ENCODE measurements at places on chromosomes 5 and 9. TPM values are rescaled to one million over a fixed set of nuclear protein-coding genes. Genes with fewer than 3 reads are reported as not detected.

Gene ARHGEF37
- total RNA-seq = 21.8 TPM

Gene GABRA6
- total RNA-seq = not detected

Gene NR2F1
- 6.2 TPM for total RNA-seq

Gene PCDHGA9
- 1.2 TPM for total RNA-seq

Gene OR1K1
- total RNA-seq = not detected

Gene TMEM174
- 0.64 TPM for total RNA-seq

Gene RNF183
- total RNA-seq = not detected

Gene IL3
- total RNA-seq = not detected

DNA sequence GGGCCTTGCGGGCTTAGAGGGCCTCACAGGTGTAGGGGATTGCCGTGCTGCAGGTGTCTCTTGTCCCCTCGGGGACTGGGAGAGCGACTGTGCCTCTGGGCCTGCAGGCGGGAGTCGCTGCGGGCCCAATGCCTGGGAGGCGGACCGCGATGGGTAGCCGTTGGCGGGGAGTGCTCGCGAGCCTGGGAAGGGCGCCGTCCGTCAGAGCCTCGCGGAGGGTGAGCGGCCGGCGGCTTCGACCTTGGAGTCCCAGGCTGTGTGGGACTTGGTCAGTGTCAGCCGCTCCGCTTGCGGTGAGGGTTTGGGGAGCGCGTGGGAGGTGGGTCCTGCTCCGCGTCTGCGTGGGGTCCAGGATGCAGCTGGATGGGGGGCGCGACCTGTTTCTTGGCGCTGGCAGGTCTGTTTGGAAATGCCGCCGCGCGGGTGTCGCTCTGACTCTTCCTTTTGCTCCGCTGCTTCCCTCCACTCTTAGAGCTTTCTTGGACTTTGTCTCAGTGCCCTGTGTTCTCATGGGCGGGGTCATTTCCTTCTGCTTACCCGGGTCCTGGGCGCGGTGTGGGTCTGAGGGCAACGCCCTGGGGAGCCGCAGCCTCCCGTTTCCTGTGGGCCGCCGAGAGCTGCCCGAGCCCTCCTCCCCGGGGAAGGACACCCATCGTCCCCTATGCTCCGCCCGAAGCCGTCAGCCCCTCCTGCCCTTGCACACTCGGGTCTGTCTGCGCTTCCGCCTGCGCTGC, 88.9 kb upstream of the CACNA1B start:
- H3K4me3 ChIP-seq = no peak overlapping the region
- H3K36me3 ChIP-seq = peaks cover 29% of the 10 kb centered on the region
- H3K27ac ChIP-seq = peak overlapping the region; percentile 82
- H3K27me3 ChIP-seq = no peaks in the 10 kb centered on the region

DNA sequence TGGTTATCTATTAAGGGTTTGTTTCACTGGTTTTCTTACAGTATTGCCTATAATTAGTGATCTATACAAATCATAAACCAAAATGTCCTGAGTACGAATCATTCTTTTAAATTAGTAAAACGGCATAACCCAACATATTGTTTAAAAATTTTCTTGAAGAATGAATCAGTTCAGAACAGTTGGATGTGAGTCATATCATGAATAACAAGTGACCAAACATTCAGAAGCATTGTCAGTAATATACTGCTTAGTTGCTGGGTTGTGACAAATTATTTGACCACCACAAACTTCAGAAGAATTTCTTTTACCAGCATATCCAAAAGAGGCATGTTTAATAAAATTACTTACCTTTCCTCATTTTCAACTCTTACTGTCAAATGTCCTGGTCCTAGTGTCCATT, 111.2 kb downstream of the UNC13B start:
- H3K4me1 ChIP-seq = no peaks in the 10 kb centered on the region
- H3K36me3 ChIP-seq = no peaks in the 10 kb centered on the region
- H3K27ac ChIP-seq = no peak overlapping the region
- no peaks in the 10 kb centered on the region for H3K27me3 ChIP-seq
- DNase-seq = no peak

DNA sequence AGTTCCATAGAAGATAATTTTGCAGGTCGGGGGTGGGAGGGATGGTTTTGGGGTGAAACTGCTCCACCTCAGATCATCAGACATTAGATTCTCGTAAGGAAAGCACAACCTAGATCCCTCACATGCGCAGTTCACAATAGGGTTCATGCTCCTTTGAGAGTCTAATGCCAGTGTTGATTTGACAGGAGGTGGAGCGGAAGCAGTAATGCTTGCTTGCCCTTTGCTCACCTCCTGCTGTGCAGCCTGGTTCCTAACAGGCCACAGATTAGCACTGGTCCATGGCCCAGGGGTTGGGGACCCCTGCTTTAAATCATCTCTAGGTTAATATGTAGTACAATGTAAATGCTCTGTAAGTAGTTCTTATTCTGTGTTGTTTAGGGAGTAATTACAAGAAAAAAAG, 10.5 kb downstream of the SHISAL2B start:
- no peaks in the 10 kb centered on the region for H3K4me1 ChIP-seq
- H3K27me3 ChIP-seq = no peaks in the 10 kb centered on the region
- no peak overlapping the region for H3K27ac ChIP-seq
- DNase-seq = no peak
- no peak overlapping the region for H3K4me3 ChIP-seq
- H3K36me3 ChIP-seq = no peaks in the 10 kb centered on the region

- no peaks in the 10 kb centered on the region for H3K36me3 ChIP-seq
- no peaks in the 10 kb centered on the region for H3K4me1 ChIP-seq
- DNase-seq = no peak
- no peaks in the 10 kb centered on the region for H3K27me3 ChIP-seq
- H3K27ac ChIP-seq = no peak overlapping the region
- H3K4me3 ChIP-seq = no peak overlapping the region
Observed at GRCh38 chr5:106167766-106168165, 1503.0 kb downstream of the EFNA5 start.

GRCh38 chr5:172939071-172939470, 20.2 kb upstream of the RPL26L1 start:
- no peak for DNase-seq
- no peak overlapping the region for H3K27ac ChIP-seq
- peaks cover 61% of the 10 kb centered on the region for H3K36me3 ChIP-seq
- no peaks in the 10 kb centered on the region for H3K27me3 ChIP-seq

- no peaks in the 10 kb centered on the region for H3K27me3 ChIP-seq
- H3K4me3 ChIP-seq = no peak overlapping the region
- peaks cover 20% of the 10 kb centered on the region for H3K4me1 ChIP-seq
- DNase-seq = no peak
Observed at GRCh38 chr9:5446451-5447236, 3.7 kb upstream of the CD274 start.

- peak; percentile 25 for DNase-seq
- no peaks in the 10 kb centered on the region for H3K27me3 ChIP-seq
- no peaks in the 10 kb centered on the region for H3K4me1 ChIP-seq
- H3K27ac ChIP-seq = no peak overlapping the region
- H3K36me3 ChIP-seq = no peaks in the 10 kb centered on the region
Observed at GRCh38 chr5:91151947-91152346, 231.2 kb downstream of the ARRDC3 start.

- no peaks in the 10 kb centered on the region for H3K4me1 ChIP-seq
- H3K27me3 ChIP-seq = no peaks in the 10 kb centered on the region
- H3K36me3 ChIP-seq = no peaks in the 10 kb centered on the region
- DNase-seq = peak; percentile 12
Observed at GRCh38 chr5:50751064-50751657, 84.7 kb downstream of the PARP8 start.

DNA sequence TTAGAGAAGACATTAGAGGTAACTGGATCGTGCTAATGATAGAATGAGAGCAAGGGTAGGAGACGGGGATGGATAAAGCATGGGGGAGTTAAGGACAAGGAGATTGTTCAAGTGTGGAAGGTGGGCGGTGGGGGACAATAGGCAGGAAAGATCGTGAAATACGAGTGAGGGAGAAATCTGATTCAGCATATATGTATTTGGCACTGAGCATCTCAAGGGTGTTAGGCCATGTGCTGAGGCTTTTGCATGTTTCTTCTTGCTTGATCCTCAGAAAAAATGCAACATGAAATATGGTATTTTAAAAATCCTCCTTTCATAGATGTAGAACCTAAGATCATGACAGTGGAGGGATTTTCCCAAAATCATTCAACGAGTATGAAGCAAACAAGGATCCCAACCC, 240.5 kb downstream of the PAPPA start:
- no peak overlapping the region for H3K4me3 ChIP-seq
- no peaks in the 10 kb centered on the region for H3K4me1 ChIP-seq
- H3K27ac ChIP-seq = no peak overlapping the region
- DNase-seq = no peak

DNA sequence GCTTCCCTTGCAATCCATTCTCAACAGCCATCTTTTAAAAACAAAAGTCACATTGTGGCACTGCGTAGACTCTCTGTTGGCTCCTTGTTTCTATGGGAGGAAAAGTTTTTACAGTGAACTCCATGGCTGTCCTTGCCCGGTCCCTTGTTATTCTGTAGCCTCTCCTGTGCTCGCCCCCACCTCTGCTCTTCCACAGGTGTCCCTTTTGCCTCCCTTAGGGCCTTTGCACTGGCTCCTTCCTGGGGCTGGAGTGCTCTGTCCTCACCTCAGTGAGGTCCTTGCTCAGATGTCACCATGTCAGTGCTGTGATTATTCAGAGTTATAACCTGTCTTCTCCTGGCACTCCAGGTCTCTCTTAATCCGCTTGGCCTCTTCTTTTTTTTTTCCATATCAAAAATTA, 308.8 kb downstream of the DOCK8 start:
- H3K4me3 ChIP-seq = no peak overlapping the region
- peak overlapping the region; percentile 67 for H3K27ac ChIP-seq
- DNase-seq = no peak
- peaks cover 42% of the 10 kb centered on the region for H3K4me1 ChIP-seq
- H3K27me3 ChIP-seq = no peaks in the 10 kb centered on the region
- H3K36me3 ChIP-seq = no peaks in the 10 kb centered on the region

DNA sequence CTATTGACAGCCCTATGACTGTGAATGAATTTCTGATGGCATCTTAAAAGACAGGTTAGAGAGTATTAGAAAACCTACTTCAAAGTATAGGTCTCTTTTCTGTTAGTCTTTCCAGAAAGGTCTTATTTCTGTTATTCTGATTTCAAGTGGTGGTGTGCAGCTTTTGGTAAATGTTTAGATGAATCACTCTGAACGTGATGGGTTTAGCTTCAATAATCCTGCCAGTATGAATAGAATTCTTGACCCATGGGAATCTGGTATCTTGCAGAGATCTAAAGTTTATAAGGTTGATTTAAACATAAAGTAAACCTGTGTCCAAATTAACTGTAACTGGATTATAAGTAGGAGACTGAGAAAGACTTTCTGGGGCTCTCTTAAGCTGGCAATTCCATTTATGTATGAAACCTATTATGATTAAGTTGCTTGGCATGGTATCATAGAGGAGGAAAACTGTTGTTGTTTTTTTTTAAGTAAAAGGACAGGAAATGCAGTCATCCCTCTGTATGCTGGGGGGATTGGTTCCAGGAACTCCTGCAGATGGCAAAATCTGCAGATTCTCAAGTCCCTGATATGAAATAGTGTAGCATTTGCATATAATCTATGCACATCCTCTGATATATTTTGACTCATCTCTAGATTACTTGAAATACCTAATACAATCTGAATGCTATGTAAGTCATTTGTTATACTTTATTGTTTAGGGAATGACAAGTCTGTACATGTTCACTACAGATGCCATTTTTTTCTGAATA, 77.0 kb upstream of the ADAMTS19 start:
- peaks cover 15% of the 10 kb centered on the region for H3K4me1 ChIP-seq
- no peak for DNase-seq

- H3K27me3 ChIP-seq = no peaks in the 10 kb centered on the region
- H3K36me3 ChIP-seq = no peaks in the 10 kb centered on the region
- no peak for DNase-seq
- no peaks in the 10 kb centered on the region for H3K4me1 ChIP-seq
- no peak overlapping the region for H3K27ac ChIP-seq
Observed at GRCh38 chr5:66717455-66718373, 121.5 kb downstream of the MAST4 start.

GRCh38 chr5:128535251-128535650, 2.8 kb downstream of the FBN2 start:
- peaks cover 54% of the 10 kb centered on the region for H3K27me3 ChIP-seq
- no peak for DNase-seq
- no peaks in the 10 kb centered on the region for H3K36me3 ChIP-seq

- H3K36me3 ChIP-seq = no peaks in the 10 kb centered on the region
- H3K4me3 ChIP-seq = no peak overlapping the region
- peak overlapping the region; percentile 7 for H3K27ac ChIP-seq
- no peaks in the 10 kb centered on the region for H3K4me1 ChIP-seq
- DNase-seq = no peak
- H3K27me3 ChIP-seq = no peaks in the 10 kb centered on the region
Observed at GRCh38 chr9:76161541-76161940, 232.7 kb downstream of the RFK start.

GRCh38 chr9:105168870-105169319, 75.6 kb upstream of the SLC44A1 start:
- no peaks in the 10 kb centered on the region for H3K4me1 ChIP-seq
- DNase-seq = no peak
- no peak overlapping the region for H3K27ac ChIP-seq
- H3K27me3 ChIP-seq = no peaks in the 10 kb centered on the region
- no peaks in the 10 kb centered on the region for H3K36me3 ChIP-seq
- no peak overlapping the region for H3K4me3 ChIP-seq

DNA sequence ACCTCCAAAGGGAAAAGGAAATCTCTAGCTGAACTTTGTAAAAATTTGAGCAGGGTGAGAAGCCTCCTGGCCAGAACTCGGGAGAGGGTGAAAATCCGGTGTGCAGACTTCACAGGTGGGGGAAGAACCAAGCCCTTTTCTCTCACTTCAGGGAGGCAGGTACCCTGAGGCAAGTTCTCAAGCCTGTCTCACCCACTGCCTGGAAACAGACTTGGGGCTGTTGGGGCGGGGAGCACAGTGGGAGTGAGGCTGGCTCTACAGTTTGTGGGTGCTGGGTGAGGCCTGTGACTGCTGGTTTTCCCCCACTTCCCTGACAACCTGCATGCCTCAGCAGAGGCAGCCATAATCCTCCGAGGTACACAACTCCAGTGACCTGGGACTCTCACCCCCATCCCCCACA, 187.1 kb downstream of the KIF4B start:
- no peaks in the 10 kb centered on the region for H3K4me1 ChIP-seq
- no peaks in the 10 kb centered on the region for H3K36me3 ChIP-seq
- no peaks in the 10 kb centered on the region for H3K27me3 ChIP-seq
- H3K4me3 ChIP-seq = no peak overlapping the region
- DNase-seq = no peak
- H3K27ac ChIP-seq = no peak overlapping the region

DNA sequence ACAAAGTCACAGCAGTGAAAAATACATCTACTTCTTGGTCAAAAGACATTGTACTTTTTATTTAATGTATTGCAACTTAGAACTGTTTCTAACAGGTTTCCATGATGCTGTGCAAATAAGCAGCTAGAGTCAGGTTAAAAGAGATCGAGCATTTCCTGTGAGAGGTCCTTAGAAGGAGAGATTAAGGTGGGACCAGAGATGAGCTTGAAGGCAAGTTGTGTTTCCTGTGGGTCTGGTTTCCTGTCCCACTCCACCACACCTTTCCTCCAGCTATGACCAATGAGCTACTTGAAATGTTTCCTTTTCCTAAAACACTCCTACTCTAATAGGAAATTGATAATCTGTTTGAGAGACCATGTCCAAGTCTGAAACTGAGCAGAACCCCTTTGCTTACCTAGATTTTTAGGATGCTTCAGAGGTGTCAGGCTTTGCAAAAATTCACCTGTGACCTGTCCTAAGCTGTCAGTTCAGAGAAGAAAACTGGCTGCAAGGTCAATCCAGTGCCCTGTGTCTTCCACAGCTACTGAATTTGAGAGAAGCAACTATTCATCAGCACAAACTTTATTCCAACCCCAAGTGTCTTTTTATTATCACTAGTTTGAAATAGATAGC, 13.1 kb upstream of the RLN1 start:
- no peak overlapping the region for H3K4me3 ChIP-seq
- H3K36me3 ChIP-seq = no peaks in the 10 kb centered on the region
- H3K27me3 ChIP-seq = no peaks in the 10 kb centered on the region

GRCh38 chr5:142325725-142326479, 1.1 kb upstream of the SPRY4 start:
- H3K4me1 ChIP-seq = peaks cover 44% of the 10 kb centered on the region
- peak overlapping the region; percentile 59 for H3K4me3 ChIP-seq
- peak; percentile 47 for DNase-seq
- peak overlapping the region; percentile 90 for H3K27ac ChIP-seq
- H3K36me3 ChIP-seq = no peaks in the 10 kb centered on the region
